Stimulated activated CD8-positive, alpha-beta memory T cell treated with anti-CD3 and anti-CD28 coated beads, Interleukin-15, amount 100 ng/mL, for 24 hours (primary cell): ENCODE measurements at places on chromosomes 16 and 17.
A peak's percentile ranks its signal among the peaks of the same experiment; 100 is the strongest.

GRCh38 chr16:57358086-57358420 is 530 bp upstream of the CCL22 start:
- no peak for DNase-seq

- DNase-seq: no peak
Observed at GRCh38 chr16:19884611-19885450, at the start of gene GPRC5B. Gene GPRC5B, minus strand, starts transcription at chr16:19884848. Its CDS starts 12,003 bp downstream, at chr16:19872845.

DNA sequence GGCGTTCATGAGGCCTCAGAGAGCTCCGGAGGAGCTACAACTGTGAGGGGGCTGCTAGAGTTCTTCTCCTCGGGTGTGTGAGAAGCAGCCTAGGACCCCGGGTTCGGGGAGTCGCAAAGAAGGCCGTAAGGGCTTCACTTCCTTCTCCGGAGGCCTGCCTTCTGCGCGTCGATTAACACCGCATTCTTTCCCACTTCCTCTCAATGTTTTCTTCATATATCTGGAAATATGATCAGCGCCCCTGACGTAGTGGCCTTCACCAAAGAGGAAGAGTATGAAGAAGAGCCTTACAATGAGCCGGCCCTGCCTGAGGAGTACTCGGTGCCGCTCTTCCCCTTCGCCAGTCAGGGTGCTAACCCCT is 449 bp downstream of the SMCR8 start:
- DNase-seq: no peak

GRCh38 chr17:39623356-39623950 is 3.3 kb upstream of the PPP1R1B start:
- DNase-seq: peak; percentile 71

DNA sequence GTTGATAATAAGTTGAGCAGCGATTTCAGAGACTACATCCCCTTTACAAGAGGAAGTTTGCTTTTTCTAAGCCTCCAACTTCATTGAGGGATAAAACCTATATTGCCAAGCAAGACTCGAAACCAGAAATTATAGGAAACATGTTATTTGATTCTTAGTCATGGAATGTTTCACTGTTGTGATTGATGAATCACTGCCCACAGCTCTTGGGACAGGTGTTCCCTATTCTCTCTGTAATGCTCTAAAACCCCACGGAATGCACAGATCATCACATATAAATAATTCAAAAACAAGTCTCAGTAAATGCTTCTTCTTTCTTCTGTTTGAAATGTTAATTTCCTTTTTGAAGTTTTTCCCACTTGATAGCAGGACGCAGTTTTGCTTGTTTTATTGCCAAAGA is 809.5 kb upstream of the GOT2 start:
- DNase-seq: no peak

DNA sequence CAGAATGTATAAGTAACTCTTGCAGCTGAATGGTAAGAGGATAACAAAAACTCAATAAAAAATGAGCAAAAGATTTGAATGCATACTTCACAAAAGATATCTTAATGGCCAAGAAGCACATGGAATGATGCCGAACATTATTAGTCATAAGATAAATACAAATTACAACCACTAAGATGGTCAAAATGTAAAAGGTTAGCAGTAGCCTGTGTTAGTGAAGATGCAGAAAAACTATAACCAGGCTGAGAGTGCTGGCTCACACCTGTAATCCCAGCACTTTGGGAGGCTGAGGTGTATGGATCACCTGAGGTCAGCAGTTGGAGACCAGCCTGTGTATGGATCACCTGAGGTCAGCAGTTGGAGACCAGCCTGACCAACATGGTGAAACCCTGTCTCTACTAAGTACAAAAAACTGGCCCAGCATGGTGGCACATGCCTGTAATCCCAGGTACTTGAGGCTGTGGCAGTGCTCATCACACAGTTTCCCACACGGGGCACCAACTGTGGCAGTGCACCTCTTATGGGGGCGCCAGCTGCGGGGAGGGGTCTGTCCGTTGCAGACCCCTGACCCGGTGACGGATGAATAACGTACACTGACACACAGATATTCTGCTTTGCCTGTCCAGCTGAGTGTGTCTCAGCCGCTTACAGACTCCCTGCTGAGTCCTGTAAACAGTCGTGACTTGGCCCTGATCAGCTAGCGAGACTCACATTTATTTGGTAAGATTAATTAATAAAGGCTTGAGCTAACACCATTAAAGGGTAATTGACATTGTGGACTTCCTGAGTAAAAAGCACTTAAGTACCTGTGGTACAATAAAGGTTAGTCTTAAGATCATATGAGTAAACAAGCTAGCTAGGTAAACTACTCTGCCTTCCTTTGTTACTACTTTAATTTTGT is 45.7 kb upstream of the FAM20A start:
- no peak for DNase-seq

GRCh38 chr17:1724869-1725641 is 551 bp downstream of the WDR81 start:
- DNase-seq: no peak

GRCh38 chr17:8166731-8167130 is 4.0 kb upstream of the VAMP2 start:
- no peak for DNase-seq

GRCh38 chr16:11431915-11432465 is 86.7 kb downstream of the RMI2 start:
- DNase-seq: no peak

GRCh38 chr16:23435500-23435899 is 17.5 kb downstream of the COG7 start:
- DNase-seq: peak; percentile 24

- DNase-seq: no peak
Observed at GRCh38 chr17:76262732-76263344, 2.3 kb upstream of the UBALD2 start.

DNA sequence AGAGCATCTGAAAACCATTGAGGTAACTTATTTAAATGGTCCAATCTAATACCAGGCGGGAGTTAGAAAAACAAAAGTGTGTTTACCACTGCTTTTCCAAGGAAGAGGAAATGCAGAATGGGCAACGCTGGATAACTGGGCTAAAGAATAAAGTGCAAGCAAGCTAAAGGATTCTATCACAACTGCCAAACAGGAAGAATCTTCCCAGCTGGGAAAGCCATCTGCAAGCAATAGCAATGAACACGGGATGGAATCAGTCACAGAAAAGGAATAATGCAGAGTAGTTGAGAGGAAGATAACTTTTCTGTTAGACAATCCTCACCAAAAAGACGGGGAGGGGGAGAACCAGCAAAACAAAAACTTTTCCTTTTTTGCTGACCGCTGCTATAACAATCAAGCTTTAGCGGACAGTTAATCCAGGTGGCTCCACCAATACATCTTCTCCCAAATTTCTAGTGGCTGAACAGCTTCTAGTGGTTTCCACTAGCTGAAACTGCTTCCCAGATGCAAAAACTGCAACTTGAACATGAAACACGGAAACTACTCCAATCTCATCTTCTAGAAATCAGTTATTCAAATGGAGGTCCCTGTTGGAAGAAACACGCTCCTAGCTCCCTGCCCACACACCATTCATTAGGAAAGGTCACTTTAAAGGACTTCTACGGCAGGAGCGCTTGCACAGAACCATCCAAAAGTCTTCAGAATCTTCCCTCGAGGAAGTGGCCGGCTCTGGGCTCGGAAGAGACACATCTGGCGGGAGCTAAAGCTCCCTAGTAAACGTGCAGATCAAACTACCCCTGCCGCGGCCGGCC is 929 bp downstream of the TMEM11 start:
- no peak for DNase-seq

DNA sequence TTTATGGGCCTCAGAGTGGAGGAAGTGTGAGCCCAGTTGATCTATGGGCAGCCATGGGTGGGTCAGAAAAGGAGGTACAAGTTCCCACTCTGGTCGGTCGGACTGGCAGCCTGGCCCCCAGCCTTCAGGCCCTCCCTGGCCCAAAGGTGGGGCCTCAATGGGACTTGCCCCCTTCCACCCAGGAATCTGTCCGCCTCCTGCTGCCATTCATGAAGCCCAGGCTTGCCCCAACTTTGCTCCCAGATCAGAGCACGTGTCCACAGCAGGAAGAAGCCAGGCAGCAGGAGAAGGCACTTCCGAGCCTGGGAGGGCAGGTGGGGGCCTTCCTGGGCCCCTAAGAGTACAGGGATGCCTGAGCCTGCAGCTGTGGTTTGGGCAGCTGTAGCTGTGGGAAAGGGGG is 3.0 kb upstream of the CMTM3 start:
- DNase-seq: no peak

GRCh38 chr16:13005721-13006247 is 104.4 kb downstream of the SHISA9 start:
- no peak for DNase-seq

DNA sequence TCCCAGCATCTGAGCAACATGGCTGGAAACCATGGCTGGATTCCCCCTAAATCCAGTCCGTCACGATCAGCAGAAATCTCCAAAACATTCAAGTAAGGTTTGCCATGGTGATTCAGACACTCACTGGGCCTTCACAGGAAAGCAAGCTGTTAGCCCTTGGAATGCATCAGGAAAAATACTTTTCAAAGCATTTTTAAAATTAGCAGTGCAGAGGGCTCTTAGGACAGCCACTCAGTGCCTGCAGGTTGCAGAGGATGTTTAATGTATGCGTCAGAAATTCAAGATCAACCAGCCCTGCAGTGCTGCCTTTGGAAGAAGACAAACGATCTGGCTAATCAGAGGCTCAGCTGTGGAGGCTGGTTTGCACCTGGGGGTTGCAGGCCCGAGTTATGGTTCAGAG is 50.3 kb downstream of the FOXL1 start:
- DNase-seq: no peak

DNA sequence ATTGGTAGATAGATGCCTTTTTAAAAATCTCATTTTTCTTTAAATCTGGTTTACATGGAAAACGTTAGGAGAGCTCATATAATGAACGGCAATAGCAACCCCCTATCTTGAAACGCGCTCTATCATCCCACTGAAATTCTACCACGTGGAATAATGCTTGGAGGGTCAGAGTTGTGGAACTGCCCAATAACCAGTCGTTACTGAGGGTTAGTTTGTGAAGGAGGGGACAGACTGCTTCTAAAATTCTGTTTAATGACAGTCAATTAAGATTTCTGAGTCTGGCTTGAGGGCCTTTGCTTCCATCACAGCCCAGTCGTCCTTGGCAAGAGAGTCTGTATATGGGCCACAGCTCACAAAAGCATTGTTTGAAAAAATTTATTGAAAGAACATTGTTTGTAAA is 482 bp downstream of the IRF8 start:
- DNase-seq: no peak

DNA sequence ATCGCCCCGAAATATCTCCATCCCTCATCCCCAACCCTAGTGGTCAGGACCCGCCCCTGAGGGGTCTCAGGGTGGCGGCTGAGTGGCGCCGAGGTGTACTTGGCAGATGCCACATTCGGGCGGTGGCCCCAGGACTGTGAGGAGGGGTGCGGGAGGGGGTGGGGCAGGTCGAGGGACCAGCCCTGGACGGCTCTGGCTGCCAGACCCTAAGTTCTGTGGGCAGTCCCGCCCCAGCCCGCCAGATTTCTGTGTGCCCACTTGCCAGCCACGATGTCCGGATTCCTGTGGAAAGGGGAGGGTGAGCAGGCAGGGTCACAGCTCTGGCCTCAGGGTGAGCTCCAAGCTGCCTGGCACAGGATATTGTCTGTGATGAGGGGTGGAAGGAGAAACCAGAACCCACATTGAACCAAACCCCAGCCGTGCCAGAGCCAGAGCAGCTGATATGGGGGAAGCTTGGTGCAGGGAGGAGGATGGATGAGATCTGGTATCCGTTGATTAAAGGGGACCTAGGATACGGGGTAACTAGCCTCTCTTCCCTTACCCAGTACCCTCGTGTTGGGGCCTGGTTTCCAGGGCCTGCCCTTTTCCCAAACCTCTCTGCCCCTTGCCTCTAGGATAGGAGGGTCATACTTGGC is 1.1 kb upstream of the CHAD start:
- no peak for DNase-seq

GRCh38 chr17:28335959-28336871 is 654 bp downstream of the TNFAIP1 start:
- no peak for DNase-seq

DNA sequence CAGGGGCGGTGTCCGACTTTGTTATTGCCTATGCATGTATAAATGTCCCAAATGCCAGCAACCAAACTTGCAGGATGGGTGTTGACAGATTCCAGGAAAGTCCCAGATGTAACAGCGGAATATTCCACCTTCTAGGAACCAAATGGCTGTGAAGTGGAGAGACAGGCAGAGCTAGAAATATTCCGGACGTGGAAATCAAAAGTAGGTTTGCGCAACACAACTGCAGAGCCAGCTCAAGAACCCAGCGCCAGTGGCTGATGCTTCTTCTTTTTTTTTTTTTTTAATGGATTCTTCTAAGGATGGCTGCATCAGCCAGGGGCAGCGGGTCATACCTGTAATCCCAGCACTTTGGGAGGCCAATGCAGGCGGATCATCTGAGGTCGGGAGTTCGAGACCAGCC is 601.7 kb downstream of the MAF start:
- DNase-seq: no peak
